Osteoblast (primary cell): ENCODE measurements at places on chromosomes 2 and 18. TPM values are rescaled to one million over a fixed set of nuclear protein-coding genes. Genes with fewer than 3 reads are reported as not detected.

The GKN1 gene
- total RNA-seq: 0.29 TPM in 1 of 2 replicates, not detected in the other

The KIF5C gene
- total RNA-seq: 0.29 and 0.36 TPM in 2 replicates

The ACADL gene
- total RNA-seq: not detected in 2 replicates

The RNF149 gene
- total RNA-seq: 70.1 and 73.1 TPM in 2 replicates

The GLS gene
- total RNA-seq: 447 and 588 TPM in 2 replicates

The NOSTRIN gene
- 0.59 and 1.4 TPM in 2 replicates for total RNA-seq

The BMP10 gene
- total RNA-seq: not detected in 2 replicates

The IL36G gene
- not detected in 2 replicates for total RNA-seq

The PXDN gene
- 307 and 324 TPM in 2 replicates for total RNA-seq

The NDUFB3 gene
- total RNA-seq: 25.7 and 29.2 TPM in 2 replicates

The ANKRD30B gene
- 6.9 and 11.5 TPM in 2 replicates for total RNA-seq

The C2orf66 gene
- total RNA-seq: under 0.01 and 0.36 TPM in 2 replicates

The GALNT3 gene
- total RNA-seq: 11.2 and 12.7 TPM in 2 replicates

The ALK gene
- total RNA-seq: under 0.01 and 0.29 TPM in 2 replicates

The IL37 gene
- not detected in 2 replicates for total RNA-seq

The GBX2 gene
- not detected in 2 replicates for total RNA-seq
